ENCODE measurements at places on chromosomes 5 and 9. TPM values are rescaled to one million over a fixed set of nuclear protein-coding genes. Genes with fewer than 3 reads are reported as not detected.

SERF1A gene
- 5.9 TPM for total RNA-seq

APBA1 gene
- 4.5 TPM for total RNA-seq

FYB1 gene
- 0.34 TPM for total RNA-seq

FOXD4L6 gene
- total RNA-seq = not detected

NOL6 gene
- 11.9 TPM for total RNA-seq

SGCD gene
- not detected for total RNA-seq

ANKRD20A1 gene
- not detected for total RNA-seq

PCDHB10 gene
- 3.3 TPM for total RNA-seq

GPR150 gene
- not detected for total RNA-seq

AK8 gene
- total RNA-seq = 0.13 TPM

ARL10 gene
- 2.5 TPM for total RNA-seq

SRA1 gene
- 76.0 TPM for total RNA-seq

CERCAM gene
- 29.9 TPM for total RNA-seq

FOXD4L4 gene
- total RNA-seq = not detected

WHRN gene
- total RNA-seq = 0.50 TPM

QRFP gene
- total RNA-seq = not detected

GABRP gene
- total RNA-seq = not detected

PFN3 gene
- total RNA-seq = not detected

SV2C gene
- not detected for total RNA-seq

BSPRY gene
- total RNA-seq = not detected

LCN2 gene
- not detected for total RNA-seq

SPINK4 gene
- not detected for total RNA-seq

TNC gene
- 37.6 TPM for total RNA-seq

RLN2 gene
- total RNA-seq = not detected

REEP2 gene
- total RNA-seq = 0.21 TPM

PCDHB16 gene
- total RNA-seq = 16.3 TPM

LHX2 gene
- total RNA-seq = 0.18 TPM

SLC25A48 gene
- total RNA-seq = not detected

HMCN2 gene
- 1.2 TPM for total RNA-seq

PIP5KL1 gene
- total RNA-seq = 18.4 TPM

MYOT gene
- not detected for total RNA-seq

GFI1B gene
- 0.05 TPM for total RNA-seq

Data from SJSA1 (cell line).